Right atrium auricular region (tissue), 2 donors: ENCODE measurements at places on chromosomes 4 and X.

GRCh38 chr4:126267689-126268088 is 952.9 kb downstream of the FAT4 start:
- DNase-seq = no peak

DNA sequence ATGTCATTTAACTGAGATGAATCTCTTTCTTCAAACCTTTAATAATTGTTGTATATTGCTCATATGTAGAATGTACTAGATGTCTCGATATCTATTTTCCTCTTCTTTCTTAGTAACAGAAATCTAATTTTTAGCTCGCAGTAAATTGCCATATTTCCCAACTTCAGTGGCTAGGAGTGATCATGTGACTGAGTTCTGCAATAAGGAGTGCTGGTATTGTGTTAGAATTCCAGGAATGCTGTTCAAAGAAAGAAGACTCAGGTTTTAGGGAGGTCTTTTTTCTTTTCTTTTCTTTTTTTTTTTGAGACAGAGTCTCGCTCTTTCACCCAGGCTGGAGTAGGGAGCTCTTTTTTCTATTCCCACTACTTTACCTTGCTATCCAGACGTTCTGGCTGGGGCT is 81.7 kb downstream of the SLC10A7 start:
- no peak for DNase-seq

DNA sequence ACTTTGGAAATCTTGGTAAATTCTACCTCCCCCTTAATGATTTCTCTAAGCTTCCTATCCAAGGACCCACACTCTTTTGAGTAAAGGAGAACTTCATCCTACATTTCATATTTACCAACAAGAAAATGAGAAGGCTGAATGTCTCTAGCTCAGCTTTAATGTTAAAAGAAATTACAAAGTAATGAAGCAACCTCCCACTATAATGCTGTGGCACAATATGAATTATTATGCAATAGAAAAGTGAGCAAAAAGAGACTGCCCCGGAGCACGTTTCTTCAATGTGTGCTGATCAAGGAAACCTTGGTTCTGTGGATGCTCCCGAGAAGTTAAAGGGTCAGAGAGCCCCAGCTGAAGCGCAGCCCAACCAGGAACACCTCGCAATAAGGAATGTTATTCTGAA is 9.1 kb upstream of the TBC1D1 start:
- DNase-seq = no peak

DNA sequence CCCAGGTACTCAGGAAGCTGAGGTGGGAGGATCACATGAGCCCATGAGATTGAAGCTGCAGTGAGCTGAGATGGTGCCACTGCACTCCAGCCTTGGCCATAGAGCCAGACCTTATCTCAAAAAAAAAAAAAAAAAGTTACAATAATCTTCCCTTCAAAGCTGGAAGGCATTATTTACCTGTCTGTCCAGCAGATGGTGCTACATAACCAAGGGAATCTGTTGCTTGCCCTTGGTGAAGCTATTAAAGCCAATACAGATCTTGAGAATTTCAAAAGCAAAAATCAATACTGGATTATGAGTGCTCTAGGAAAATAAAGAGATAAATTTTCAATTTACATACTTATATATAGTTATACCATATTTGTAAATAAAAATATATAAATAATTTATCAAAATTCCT is 25.9 kb downstream of the PKD2 start:
- DNase-seq = no peak

DNA sequence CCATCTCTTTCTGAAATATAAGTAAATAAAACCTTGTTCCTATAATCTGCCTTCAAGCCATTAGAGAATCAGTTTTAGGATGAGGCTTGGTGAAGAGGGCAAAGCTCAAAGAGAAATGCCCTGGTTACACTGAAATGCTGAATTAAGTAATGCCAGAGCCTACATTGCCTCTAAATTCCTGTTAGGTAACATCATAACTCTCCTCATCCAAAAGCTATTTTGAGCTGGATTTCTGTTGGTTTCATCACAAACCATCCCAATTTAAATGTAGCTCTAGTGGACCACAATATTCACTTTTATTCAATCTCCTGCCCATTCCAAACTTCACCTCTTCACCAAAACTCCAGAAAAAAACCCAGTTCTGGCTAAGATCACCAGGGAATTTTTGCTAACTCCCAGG is 1319.7 kb upstream of the TENM3 start:
- no peak for DNase-seq

- no peak for DNase-seq
Measured at GRCh38 chrX:44996277-44996676, 123.3 kb downstream of the KDM6A start.

GRCh38 chrX:105645667-105646357 is 176.5 kb upstream of the NRK start:
- DNase-seq = no peak

DNA sequence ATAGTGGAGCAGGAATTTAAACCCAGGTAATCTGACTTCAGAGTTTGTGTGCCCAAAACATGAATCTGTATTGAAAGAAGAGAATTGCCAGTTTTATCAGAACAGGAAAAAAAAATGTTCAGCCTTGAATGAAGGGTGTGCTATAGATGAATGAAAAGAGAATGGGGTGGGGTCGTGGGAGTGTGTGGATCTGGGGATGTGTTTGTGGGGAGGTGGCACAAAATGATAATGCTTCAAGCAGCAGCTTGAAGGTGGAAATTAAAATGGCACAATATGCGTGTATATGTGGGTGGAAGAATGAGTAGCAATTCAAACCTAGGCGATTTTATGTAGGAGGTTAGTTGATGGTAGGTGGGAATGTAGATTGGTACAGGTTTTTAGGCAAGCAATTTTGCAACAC is 122.2 kb downstream of the IL1RAPL1 start:
- DNase-seq = no peak

- DNase-seq = peak; percentile 74
Measured at GRCh38 chr4:25814301-25815136, 48.3 kb downstream of the SEL1L3 start.

- DNase-seq = no peak
Measured at GRCh38 chr4:2698951-2699505, 57.1 kb downstream of the TNIP2 start.

- peak; percentile 38 for DNase-seq
Measured at GRCh38 chr4:8323947-8324555, 54.5 kb downstream of the HTRA3 start.

- no peak for DNase-seq
Measured at GRCh38 chr4:113222471-113222870, 173.0 kb downstream of the ANK2 start.
